ENCODE measurements at places on chromosomes 2 and 18. TPM values are rescaled to one million over a fixed set of nuclear protein-coding genes. Genes with fewer than 3 reads are reported as not detected.

GRCh38 chr2:106867196-106867953 is 18.6 kb downstream of the ST6GAL2 start:
- no peak for DNase-seq
- 0 out of 2 replicates have a peak, but pooled peaks cover 3% of the 10 kb centered on the region for H3K27me3 ChIP-seq
- no peaks in the 10 kb centered on the region for H3K4me1 ChIP-seq
- no peak overlapping the region for H3K27ac ChIP-seq
- no peak overlapping the region for H3K4me3 ChIP-seq

- H3K4me3 ChIP-seq: no peak overlapping the region
- H3K27me3 ChIP-seq: peaks cover 23% of the 10 kb centered on the region
- no peak overlapping the region for H3K27ac ChIP-seq
- no peak for DNase-seq
These were observed 14.7 kb upstream of the OTOS start for GRCh38 chr2:240155048-240155744.

DNA sequence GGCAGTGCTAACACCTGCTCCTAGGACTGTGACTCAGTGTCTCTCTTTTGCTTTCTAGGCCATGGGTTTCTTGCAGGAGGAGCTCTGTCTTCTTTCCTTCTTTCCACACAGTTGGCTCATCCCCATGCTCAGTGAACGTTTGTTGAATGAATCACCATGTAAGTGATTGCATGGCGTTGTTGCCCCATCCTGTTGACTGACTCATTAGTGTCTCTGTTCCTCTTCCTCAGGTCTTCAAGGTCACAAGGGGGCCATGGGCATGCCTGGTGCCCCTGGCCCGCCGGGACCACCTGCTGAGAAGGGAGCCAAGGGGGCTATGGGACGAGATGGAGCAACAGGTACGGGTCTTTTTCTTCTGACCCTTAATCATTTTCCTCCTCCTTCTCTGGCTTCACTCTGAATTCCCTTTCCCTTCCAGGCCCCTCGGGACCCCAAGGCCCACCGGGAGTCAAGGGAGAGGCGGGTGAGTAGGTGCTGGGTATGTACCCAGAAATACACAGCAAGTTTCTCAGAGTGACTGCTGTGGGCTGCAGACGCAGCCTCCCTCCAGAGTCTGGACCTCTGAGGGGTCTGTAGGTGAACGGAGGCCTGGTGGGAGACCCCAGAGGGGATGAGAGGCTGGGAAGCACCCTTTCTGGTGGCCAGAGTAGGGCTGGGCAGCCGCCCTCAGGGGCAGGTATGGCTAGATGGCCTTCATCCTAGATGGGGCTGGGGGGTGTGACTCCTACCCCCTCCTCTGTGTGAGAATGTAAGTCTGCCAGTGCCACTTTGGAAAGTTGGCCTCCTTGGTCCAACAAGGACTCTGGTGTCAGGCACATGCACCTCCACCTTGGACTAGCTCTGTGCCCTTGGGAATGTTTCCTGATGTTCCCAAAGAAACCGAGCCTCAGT is 32.4 kb downstream of the MARCO start:
- H3K27me3 ChIP-seq: no peaks in the 10 kb centered on the region
- H3K27ac ChIP-seq: no peak overlapping the region
- no peak overlapping the region for H3K4me3 ChIP-seq

DNA sequence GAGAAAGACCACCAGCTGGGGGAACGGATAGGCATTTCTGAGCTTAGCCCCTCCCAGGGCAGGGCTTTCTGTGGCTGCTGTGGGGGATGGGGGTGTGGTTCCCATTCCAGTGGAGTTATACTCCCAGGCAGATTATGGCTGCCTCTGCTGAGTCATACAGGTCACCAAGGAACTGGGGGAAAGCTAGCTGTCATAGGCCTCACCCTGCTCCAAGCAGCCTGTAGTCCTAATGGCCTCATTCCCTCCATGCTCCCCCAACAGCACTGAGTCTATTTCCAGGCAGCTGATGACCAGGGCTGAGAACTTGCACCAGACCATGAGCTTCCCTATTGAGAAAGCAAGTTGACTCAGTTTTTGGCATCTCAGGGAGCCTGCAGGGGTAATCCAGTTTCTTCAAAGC is 87.1 kb downstream of the GPR39 start:
- H3K27me3 ChIP-seq: no peaks in the 10 kb centered on the region
- H3K4me1 ChIP-seq: no peaks in the 10 kb centered on the region
- DNase-seq: no peak
- no peak overlapping the region for H3K4me3 ChIP-seq
- no peak overlapping the region for H3K27ac ChIP-seq

- no peak overlapping the region for H3K4me3 ChIP-seq
- DNase-seq: no peak
- H3K4me1 ChIP-seq: peaks cover 15% of the 10 kb centered on the region
- H3K36me3 ChIP-seq: no peaks in the 10 kb centered on the region
- no peaks in the 10 kb centered on the region for H3K27me3 ChIP-seq
These were observed 267.9 kb downstream of the LPIN1 start for GRCh38 chr2:12014088-12014960.

DNA sequence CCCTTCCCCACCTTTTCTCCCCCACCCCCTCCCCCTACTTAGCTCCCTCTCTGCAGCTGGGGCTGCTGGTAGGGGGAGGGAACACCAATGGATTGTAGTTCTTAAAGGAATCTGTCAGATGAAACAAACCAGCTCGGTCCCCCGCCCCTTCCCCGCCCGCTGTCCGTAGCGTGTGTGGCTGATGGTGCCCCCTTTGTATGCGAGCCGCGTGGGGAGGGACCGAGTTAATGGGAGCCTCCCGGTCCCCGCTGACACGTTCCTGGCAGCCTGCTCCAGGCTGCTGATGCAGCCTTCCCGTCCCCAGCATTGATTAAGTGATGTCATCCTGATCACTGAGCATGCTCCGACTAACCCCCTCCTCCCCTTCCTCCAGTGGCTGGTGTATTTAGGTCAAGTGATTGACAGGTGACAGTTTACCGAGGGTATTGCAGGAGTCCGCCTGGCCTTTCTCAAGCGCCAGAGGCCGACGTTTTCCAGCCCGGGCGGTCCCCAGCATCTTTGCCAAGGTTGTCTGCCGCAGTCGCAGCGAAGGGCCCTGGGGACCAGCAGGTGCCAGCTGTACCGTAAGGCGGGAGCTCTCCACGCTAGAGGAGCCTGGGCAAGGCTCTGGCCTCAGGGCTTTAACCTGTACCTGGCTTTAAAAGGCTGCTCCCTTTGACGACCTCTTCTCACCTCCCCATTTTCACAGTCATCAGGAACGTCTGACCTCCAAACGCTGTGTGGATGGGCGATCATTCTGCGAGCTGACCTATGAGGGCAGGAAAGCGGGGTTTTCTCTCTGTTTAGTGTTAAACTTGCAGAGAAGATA is 1.8 kb downstream of the KIF5C start:
- H3K4me1 ChIP-seq: no peaks in the 10 kb centered on the region
- no peak overlapping the region for H3K4me3 ChIP-seq
- H3K27ac ChIP-seq: no peak overlapping the region

DNA sequence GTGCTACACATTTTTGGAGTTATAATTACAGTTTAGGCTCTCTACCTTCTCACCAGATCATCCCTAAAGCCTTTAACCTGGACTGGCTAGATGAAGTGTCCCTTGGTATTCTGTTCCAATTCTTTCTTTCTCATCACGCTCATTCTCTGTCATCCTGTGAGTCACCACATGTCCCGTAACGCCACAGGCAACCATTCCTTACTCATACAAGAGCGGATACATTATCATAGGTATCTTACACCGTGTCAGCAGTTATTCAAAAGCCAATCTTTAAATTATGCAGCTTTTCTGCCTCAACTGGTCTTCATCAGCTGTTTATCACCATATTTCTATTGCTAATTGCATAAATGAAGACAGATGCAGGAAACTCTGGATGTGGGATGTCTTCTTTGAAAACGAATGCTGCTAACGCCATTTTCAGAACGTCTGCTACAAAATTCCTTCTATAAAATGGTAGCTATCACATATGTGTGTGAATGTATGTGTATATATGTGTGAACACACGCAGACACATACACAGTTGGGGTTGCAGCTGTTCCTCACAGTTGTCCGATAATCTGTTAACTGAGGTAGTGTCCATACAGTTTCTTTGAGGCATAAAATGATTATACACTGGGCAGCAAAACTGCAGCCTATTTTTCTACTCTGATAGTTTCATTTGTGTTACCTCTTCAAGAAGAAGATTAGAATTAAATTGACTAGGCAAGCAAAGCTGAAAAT is 47.9 kb downstream of the EML6 start:
- H3K4me1 ChIP-seq: peaks cover 37% of the 10 kb centered on the region
- no peaks in the 10 kb centered on the region for H3K36me3 ChIP-seq
- peak overlapping the region; percentile 57 for H3K27ac ChIP-seq
- H3K4me3 ChIP-seq: no peak overlapping the region
- no peaks in the 10 kb centered on the region for H3K27me3 ChIP-seq

The HRH4 gene
- total RNA-seq: not detected

- no peak overlapping the region for H3K27ac ChIP-seq
- no peak for DNase-seq
- H3K4me3 ChIP-seq: no peak overlapping the region
- H3K36me3 ChIP-seq: no peaks in the 10 kb centered on the region
- no peaks in the 10 kb centered on the region for H3K4me1 ChIP-seq
These were observed 277.2 kb downstream of the SUCLG1 start for GRCh38 chr2:84181927-84182326.

- DNase-seq: no peak
- H3K4me3 ChIP-seq: no peak overlapping the region
- no peak overlapping the region for H3K27ac ChIP-seq
- no peaks in the 10 kb centered on the region for H3K27me3 ChIP-seq
- H3K4me1 ChIP-seq: no peaks in the 10 kb centered on the region
- H3K36me3 ChIP-seq: peaks cover 65% of the 10 kb centered on the region
These were observed 20.4 kb downstream of the RPE start for GRCh38 chr2:210022824-210023223.

The ANKRD23 gene
- total RNA-seq: 2.5 TPM

GRCh38 chr2:65819963-65820362 is 387.6 kb upstream of the SPRED2 start:
- no peaks in the 10 kb centered on the region for H3K4me1 ChIP-seq
- H3K4me3 ChIP-seq: no peak overlapping the region
- H3K36me3 ChIP-seq: no peaks in the 10 kb centered on the region
- no peak overlapping the region for H3K27ac ChIP-seq
- no peaks in the 10 kb centered on the region for H3K27me3 ChIP-seq

DNA sequence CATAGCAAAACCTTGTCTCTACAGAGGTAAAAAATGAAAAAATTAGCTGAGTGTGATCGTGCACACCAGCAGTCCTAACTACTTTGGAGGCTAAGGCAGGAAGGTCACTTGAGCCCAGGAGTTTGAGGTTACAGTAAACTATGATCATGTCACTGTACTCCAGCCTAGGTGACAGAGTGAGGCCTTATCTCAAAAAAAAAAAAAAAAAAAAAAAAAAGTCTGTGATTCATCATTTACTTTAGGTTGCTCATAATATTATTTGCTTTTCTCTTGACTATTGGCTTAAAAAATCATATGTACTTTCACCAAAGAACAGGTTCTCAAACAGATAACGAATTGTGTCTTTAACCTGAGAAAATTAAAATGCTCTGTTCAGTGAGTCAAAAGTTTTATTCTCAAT is 129.1 kb downstream of the MYO3B start:
- H3K36me3 ChIP-seq: no peaks in the 10 kb centered on the region
- H3K27ac ChIP-seq: no peak overlapping the region
- H3K4me3 ChIP-seq: no peak overlapping the region
- H3K4me1 ChIP-seq: no peaks in the 10 kb centered on the region

DNA sequence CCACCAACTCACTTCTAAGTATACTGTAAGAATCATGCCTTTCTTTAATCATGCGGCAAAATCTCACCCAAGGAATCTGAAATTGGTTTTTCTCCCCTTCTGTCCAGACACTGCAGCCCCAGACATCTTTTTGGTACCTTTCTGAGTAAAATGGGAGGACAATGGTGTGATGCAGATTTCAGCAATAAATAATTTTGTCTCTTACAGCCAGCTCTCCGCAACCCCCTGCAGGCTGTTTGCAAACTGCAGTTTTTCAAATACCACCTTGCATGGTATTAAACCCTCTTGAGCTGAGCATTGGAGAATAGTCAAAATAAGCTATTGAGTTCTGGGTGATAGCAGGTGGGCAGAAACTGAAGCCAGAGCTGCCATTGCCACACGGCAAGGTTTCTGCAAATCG is 32.2 kb downstream of the GPR39 start:
- no peaks in the 10 kb centered on the region for H3K27me3 ChIP-seq
- peak; percentile 9 for DNase-seq
- no peaks in the 10 kb centered on the region for H3K36me3 ChIP-seq
- H3K4me1 ChIP-seq: no peaks in the 10 kb centered on the region

The TDRD15 gene
- total RNA-seq: not detected

DNA sequence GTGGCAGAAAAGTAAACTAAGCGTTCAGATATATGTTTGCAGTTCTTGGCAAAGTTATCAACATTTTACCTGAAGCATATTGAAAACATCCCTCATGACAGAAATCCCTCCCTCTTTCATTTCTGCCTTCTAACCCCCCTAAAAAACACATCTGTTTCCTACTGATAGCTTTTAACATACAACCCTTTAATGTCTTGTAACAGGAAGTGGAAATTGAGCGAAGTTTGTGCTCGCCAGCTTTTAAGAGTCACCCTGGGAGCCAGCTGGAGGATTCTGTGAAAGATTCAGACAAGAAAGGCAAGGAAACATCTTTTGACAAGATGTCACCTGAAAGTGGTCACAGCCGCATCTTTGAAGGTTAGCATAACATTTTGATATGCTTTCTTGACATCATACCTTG is 247.4 kb downstream of the XIRP2 start:
- peak overlapping the region; percentile 42 for H3K27ac ChIP-seq
- no peak overlapping the region for H3K4me3 ChIP-seq
- H3K36me3 ChIP-seq: no peaks in the 10 kb centered on the region
- peak; percentile 3 for DNase-seq

GRCh38 chr2:108169982-108170625 is 69.7 kb upstream of the SULT1C3 start:
- H3K4me1 ChIP-seq: no peaks in the 10 kb centered on the region
- H3K27me3 ChIP-seq: peaks cover 3% of the 10 kb centered on the region
- H3K27ac ChIP-seq: no peak overlapping the region

- H3K36me3 ChIP-seq: no peaks in the 10 kb centered on the region
- no peak overlapping the region for H3K27ac ChIP-seq
- DNase-seq: no peak
- no peak overlapping the region for H3K4me3 ChIP-seq
These were observed 10.4 kb downstream of the GAREM1 start for GRCh38 chr18:32460171-32460731.

DNA sequence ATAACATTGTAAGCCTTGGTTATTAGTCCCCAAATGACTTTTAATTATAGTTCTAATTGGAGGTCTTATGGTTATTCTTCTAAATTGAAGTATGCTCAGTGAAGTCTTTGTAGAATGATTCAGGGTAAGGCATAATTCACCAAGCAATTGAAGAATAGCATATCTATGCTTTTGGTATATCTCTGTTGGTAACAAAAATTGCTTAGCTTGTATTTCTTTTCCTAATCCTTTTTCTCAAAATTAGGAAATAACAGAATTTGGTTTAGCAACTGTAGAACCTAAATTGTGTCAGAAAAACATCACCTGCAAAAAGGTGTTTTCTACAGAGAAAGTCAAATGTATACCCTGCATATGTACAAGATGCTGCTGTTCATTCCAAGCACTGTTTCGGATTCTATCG is 189.2 kb upstream of the EPHA4 start:
- no peak for DNase-seq
- no peak overlapping the region for H3K27ac ChIP-seq
- H3K27me3 ChIP-seq: no peaks in the 10 kb centered on the region
- H3K4me1 ChIP-seq: no peaks in the 10 kb centered on the region
- H3K36me3 ChIP-seq: no peaks in the 10 kb centered on the region
- H3K4me3 ChIP-seq: no peak overlapping the region

Data from SJSA1 (cell line).